ENCODE measurements at places on chromosomes 11 and 22.
A peak's percentile ranks its signal among the peaks of the same experiment; 100 is the strongest.

GRCh38 chr22:29306835-29307595 is 565 bp downstream of the GAS2L1 start:
- peak; percentile 34 for DNase-seq

DNA sequence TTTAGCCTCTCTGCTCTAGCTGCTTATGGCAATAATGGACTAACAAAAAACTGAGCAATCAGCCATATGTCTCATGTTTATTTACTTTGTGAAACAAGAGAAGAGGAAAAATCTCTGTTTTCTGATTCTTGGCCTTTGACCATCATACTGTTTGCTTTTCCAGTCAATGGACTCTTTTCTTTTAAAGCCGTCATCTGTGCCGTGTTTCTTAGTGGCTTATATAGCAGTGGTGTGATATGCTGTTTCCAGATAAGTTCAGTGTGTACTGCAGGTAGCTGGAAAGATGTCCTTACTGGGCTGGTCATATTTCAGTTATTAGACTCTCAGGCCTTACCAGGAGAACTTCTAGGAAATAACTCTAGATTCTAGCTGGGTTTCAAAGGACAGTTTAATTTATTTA is 33.6 kb upstream of the TECTA start:
- DNase-seq = no peak

DNA sequence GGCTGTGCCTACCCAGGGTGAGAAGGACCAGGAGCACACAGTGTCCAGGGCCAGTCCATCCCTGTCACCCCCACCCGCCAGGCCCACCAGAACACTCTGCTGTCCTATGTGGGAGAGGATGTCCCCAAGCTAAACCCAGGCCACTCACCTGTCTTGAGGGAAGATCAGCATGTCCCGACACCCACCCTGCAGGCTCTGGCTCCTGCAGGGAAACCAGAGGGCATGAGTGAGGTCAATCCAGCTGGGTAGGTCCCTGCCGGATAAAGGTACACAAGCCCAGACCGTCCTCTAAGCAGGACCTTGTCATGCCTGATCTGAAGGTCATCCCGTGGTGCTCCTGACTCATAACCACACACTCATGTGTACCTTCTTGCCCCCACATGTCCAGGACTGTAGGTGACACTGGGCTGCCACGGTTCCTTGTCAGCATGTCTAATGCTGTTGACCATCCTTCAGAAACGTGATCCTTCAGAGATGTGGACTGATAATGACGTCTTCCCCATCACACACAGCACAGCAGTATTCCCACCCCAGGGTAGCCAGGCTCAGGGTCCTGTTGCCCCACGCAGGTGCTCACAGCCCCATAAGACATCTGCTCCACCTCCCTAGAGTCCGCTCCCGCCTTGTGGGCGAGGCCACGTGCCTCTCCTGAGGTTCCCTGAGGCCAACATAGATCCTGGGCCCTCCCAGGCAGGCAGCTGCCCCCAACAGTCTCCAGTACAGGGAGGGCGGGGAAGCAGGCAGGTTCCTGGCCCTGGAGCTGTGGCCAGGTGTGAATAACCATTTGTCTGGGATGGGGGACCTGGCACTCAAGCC is 6.1 kb downstream of the ARVCF start:
- DNase-seq = no peak

DNA sequence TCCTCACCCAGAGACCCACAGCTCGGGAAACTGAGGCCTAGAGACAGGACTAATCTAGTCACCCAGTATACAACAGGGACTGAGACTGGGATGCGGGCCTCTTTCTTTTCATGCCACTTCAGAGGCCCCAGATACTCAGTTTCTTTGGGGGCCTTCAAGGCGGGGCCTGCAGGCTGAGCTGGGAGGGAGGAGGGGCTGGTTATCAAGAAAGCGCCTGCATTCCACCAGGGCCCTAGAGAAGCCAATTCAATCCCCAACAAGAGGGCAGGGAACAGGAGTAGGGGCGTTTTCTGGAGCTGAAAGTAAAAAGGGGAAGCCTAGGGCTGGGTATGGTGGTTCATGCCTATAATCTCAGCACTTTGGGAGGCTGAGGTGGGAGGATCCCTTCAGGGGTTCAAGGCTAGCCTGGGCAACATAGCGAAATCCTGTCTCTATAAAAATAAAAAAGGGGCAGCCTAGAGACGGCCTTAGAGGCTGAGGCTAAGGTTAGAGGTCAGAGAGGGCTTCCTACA is 1.6 kb downstream of the ATG2A start:
- no peak for DNase-seq

DNA sequence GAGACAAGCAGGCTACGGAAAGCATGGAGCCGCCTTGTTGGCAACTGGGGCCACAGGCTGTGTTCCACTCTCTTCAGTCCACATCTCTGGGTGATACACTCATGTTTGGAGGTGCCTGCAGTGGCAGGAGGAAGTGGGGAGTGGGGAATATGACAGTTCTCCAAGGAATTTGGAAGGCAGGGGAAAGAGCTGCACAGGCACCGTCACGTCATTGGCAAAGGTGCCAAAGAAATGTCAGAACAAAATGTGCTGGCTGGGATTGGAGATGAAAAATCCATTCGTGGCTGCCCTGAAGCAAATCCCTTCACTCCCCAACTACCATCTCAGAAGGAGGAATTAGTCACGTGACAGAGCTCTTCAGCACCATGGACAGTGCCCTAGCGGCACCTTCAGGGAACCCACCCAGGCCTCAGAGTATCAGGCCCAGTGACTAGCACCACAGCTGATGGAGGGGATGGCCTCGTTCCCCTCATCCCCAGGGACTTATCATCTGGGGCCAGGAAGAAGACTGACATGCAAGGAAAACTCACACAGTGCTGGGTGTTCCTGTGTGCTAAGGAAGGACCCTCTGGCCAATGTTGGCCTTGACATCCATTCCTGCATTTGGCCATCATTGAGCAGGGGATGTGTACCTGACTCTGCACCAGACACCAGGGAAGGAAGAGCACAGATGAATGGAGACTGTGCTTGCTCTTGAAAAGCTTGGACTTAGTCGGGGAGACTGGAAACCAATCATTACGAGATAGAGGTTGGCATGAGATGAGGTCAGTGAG is 48.5 kb upstream of the PRDM11 start:
- DNase-seq = peak; percentile 14

- no peak for DNase-seq
Observed at GRCh38 chr11:10414659-10415058, 40.4 kb upstream of the AMPD3 start.

DNA sequence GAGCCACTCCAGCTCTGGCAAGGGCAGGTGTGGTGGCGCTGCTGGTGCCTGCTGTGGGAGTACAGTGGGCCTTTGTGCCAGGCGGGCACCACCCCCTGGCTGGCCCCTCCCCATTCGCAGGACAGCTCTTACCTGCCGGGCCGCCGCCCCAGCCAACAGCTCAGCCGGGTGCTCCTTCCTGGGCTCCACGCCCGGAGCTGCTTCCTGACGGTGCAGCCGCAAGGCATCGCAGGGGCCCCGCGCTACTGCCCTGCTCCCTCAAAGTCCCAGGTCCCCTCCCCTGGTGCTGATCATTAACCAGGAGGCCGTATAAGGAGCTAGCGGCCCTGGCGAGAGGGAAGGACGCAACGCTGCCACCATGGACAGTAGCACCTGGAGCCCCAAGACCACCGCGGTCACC is at the start of gene SLC5A1:
SLC5A1 (plus strand) TSS at position 338 of the 400 bp plus-strand sequence; CDS start at position 359, 21 bp downstream.
- DNase-seq = no peak

DNA sequence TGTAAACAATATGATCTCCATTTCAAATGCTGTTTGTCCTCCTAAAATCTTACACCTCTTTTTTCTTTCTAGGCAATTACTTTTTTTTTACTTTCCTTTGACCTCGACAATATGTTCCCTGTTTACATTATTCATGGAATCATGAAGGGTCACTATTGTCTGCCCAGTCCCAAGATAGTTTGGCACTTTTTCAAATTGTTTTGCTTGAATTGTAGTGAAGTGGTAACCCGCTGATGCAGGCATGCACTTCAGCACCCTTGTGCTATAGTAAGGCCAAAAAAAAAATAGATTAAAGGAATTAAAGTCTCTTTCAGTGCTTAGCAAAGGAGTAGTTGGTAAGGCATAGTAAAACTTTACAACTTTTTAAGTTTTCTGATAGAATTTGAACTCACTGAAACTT is 90.9 kb downstream of the PAX6 start:
- no peak for DNase-seq

- DNase-seq = no peak
Observed at GRCh38 chr11:43994196-43994595, 51.8 kb downstream of the C11orf96 start.

DNA sequence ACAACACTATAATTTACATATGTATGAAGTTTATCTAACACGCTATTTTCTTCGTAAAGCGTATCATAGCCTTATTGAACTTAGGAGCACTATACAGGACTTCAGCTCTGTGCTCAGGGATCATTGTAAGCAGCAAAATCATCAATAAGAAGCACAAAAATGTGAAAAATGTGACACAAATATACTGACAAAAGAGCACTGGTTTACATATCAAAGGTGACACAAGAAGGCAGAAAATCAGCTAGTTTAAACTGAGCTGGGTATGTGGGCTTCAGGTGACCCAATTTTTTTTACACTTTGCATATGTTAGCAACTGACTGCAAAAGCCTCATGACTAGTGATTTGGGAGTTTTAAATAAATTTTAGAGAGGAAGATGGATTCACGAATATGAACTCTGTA is 215.2 kb upstream of the CHORDC1 start:
- no peak for DNase-seq

All from NCI-H1048 (cell line).